ENCODE measurements at places on chromosomes 7 and 10. TPM values are rescaled to one million over a fixed set of nuclear protein-coding genes. Genes with fewer than 3 reads are reported as not detected.

- DNase-seq: no peak
Measured at GRCh38 chr10:14926722-14927416, 27.0 kb downstream of the DCLRE1C start.

GRCh38 chr10:21135023-21135931, 238.2 kb upstream of the NEBL start:
- no peak for DNase-seq

DNA sequence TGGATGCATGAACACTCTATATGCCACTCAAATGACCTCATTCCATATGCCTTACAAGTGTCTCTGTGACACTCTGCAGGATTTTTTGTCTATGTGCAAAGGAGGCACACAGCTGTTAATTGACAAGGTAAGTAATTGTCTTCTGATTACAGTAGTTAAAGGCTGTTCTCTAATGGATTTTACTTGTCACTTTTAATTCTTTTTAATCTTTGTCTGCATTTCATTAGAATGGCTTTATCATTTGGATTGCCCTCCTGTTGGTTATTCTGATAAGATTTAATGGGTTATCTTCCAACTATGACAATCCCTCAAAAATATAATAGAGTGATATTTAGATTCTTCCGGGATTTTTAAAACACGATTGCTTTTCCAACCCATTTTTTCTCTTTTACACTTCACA, 290.0 kb upstream of the TEX47 start:
- DNase-seq: no peak

DNA sequence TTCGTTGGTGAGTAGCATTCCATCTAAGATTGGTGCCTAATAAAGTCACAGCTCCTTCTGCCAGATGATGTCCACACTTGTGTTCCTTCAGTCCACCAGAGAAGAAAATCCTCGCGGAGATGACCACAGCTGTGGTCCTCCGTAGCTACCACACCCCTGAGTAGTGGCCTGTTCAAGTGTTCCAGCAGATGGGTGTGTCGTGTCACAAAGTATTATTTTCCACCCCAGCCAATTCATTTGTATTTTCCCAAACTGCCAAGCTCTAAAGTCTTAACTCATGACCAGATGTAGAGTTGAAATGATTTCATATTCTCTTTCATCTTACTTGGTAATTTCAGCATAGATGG, 251.3 kb upstream of the TCF7L2 start:
- no peak for DNase-seq

DNA sequence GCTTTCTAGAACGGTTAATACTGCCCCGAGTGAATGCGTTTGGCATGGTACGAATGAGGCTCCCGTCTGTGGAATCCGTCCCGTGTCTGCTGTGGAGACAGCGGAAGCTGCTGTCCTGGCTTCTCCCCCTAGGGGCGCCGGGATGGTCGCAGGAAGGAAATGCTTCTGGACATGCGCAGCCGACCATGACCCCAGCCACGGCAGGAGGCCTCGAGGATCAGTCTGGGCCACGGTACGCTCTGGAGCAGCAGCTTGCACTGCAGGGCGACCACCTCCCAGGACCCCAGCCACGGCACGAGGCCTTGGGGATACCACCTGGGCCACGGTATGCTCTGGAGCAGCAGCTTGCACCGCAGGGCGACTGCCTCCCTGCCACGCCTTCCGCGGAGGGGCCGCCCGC, 107.9 kb downstream of the CYTH3 start:
- no peak for DNase-seq

The VPS50 gene
- total RNA-seq: 18.8 TPM
